Renal cortical epithelial cell (primary cell): ENCODE measurements at places on chromosomes 1 and 21.
A peak's percentile ranks its signal among the peaks of the same experiment; 100 is the strongest.

- DNase-seq = no peak
Observed at GRCh38 chr1:206411321-206411720, 59.0 kb upstream of the IKBKE start.

DNA sequence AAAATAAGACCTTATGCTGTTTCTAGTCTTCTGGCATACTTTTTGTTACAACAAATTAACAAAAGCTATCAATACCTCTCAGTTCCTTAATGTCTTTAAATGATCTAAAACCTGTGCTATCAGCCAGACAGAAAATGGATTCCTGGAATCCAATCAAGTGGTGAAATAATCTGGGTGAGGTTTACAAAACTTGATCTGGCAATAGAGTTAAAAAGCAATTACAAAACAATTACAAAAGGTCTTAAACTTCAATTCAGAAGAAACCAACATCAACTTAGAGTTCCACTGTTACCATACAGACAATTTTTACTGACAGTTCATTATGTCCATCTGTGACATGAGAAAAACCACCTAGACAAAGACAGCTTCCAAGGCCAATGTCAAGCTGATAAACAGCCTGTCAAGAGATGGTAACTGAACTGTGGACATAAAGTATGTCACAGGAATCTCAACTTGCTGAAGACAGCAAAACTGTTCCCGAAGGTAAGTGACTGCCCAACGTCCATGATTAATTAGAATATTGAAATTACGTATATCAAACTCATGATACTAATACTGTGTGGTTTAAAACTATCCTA lies 17.4 kb downstream of the ZZZ3 start:
- DNase-seq = peak; percentile 37

DNA sequence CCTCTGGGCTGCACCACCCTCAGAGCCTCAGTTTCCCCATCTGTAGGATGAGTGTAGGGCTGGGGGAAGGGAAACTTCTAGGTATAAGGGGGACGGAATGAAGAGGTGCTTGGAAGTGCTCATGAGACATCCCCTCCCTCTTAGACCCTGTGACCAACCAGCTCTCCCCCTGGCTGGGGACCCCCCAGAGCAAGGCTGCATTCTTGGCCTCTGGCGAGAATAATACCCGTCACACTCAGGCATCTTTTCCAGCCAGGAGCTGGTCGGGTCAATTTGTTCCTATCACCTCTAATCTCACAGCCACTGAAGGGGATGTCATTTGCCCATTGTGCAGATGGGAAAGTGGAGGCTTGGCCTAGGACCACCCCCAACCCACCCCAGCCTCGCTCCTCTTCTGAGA lies 443.0 kb downstream of the PTPRU start:
- DNase-seq = no peak

GRCh38 chr1:201904579-201904978 lies 15.9 kb downstream of the SHISA4 start:
- peak; percentile 73 for DNase-seq

- DNase-seq = no peak
Observed at GRCh38 chr1:25609921-25610320, 6.7 kb upstream of the MAN1C1 start.

- no peak for DNase-seq
Observed at GRCh38 chr1:212980123-212980785, 29.9 kb downstream of the VASH2 start.

GRCh38 chr1:234372011-234372757 lies 1.1 kb upstream of the COA6 start:
- no peak for DNase-seq

GRCh38 chr1:86950712-86951419 lies 36.4 kb downstream of the HS2ST1 start:
- no peak for DNase-seq

- no peak for DNase-seq
Observed at GRCh38 chr1:38029081-38029681, 16.6 kb downstream of the UTP11 start.

GRCh38 chr1:65572701-65573421 lies 152.4 kb downstream of the LEPR start:
- DNase-seq = no peak

DNA sequence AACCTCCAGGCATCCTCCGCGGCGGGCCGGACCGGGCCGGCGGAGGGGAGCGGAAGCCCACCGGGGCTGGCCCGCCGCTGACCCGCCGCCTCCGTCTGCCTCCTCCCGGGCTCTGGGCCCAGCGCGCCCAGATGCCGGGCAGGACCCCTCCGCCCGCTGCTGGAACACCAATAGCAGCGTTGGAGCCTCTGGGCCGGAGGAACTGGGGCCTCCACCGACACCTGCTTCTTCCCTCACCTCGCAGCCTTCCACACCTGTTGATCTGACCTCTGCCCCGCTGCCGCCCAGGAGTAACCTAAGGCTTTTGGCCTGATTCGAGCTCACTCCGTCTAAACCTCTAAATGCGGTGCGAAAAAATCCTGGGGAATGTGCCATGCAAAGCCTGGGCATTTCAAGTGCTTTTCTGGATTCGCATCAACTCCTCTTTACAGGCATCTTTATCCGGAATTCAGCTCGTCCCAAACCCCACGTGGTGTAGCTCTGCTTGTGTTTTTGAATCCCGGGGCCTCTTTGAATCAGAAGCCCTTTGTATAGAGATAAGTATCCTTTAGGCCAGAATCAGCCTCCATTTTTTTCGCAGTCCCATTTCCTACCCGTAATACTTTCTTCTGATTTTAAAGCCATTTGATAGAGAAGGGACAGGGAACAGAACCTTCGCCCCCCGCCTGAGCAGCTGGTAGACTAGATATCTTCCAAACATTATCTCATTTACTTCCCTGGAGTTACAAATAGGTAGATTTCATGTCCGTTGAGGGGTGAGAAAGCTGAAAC lies 680 bp upstream of the CNN3 start:
- DNase-seq = peak; percentile 54

DNA sequence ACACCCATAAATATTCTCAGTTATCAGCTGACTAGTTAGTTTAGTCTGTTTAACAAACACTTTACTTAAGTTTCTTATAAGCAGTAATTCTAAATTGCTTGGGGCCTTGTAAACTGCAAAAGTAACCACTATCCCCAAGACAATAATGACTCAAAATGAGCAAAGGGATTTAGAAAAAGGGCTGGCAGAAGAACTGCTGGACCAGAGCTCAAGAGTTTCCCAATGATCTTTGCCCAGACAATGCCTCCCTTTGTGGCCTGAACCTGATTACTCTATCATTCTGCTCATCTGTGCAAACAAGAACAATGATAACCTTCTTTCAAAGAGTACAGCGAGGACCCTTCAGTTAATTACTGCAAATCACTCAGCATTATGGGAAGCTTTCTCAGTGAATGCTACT lies 123.5 kb downstream of the TIAM1 start:
- peak; percentile 39 for DNase-seq

DNA sequence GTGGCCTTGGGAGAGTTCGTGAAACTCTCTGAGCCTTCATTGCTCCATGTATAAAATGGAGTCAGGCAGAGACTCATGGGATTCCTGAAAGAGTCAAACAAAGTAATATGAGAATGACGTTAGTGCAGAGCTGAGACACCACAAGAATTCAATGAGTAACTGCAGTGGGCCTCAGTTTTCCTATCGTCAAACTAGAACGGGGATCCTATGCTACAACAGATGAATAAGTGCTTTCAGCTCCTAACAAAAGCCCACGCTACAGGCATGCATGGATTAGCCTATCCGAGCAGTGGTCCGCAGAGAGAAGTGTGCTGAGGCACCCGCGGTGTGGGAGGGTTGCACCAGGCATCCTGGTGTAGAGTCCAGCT lies 124.7 kb downstream of the SYF2 start:
- DNase-seq = no peak

DNA sequence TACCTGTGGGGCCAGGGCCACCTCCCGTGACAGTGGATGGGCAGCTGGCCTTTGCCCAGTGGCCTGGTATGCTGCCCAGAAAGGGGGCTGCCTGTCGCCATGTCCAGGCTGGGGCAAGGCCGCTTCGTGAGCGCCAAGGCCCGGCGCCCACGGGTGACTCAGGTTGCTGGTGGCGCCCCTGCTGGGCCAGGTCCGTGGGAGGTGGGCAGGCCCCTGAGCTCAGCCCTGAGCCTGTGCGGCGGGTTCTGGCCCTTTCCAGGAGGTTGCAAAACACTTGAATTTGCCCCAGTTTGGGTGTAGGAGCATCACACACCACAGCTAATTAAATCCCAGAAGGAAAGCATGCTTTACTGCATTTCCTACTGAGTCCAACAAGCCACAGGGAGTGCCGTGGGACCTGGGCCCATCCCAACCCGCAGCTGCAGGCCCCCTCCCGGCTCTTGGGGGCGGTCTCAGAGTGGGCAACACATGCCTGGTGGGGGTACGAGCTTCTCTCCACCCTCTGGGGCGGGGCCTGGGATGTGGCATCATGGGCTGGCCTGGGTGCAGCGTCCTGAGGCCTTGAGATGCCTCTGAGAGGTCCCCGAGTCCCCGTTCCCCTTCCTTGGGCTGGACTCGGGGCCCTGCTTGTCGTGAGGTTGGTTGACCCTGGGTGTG lies 159.8 kb downstream of the PEX14 start:
- no peak for DNase-seq

DNA sequence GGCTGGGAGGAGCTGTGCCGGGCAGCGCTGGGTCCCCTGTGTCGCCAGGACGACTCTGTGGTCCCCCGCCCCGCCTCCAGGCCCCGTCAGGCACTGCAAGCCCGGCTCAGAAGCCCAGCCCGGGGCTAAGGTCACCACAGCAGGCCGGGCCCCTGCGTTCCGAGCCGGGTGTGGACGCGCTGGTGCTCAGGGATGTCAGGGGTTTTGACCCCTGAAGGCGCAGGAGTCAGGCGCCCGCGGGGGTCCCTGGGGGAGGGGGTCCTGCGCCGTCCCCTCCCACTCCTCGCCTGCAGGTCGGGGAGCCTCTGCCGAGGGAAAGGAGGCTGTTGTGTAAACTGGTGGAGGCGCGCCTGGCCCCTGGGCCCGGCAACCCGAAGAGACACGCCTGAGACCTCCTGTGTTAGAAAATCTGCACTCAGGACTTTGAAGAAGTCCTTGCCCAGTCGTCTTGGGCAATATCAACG lies 23.7 kb upstream of the TMEM54 start:
- no peak for DNase-seq

DNA sequence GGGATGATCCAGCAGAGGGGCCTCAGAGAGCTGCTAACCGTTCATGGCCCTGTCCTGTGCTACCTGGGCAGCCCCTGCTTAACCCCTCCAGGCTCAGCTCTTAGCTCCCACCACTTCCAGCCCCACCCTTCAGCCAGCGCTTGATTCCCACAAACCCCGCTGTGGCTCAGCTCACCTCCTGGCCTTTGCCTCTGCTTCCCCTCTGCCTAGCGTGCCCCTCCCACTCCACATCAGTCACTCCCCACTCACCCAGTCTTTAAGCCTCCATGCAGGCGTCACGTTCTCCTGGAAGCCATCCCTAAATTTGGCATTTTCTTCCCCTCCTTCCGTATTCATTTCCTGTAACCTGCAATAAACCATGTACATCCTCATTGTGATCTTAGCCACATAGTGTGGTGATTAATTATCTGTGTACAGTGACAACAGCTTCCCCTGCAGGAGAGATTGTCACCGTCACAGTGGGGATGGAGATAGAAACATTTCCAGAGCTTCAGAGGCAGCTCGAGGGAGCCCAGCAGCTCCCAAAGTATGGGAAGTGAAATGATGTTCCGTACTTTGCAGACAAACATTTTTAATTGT lies 65.5 kb downstream of the EPHB2 start:
- no peak for DNase-seq

- DNase-seq = no peak
Observed at GRCh38 chr1:202072211-202072765, 50.4 kb upstream of the GPR37L1 start.

DNA sequence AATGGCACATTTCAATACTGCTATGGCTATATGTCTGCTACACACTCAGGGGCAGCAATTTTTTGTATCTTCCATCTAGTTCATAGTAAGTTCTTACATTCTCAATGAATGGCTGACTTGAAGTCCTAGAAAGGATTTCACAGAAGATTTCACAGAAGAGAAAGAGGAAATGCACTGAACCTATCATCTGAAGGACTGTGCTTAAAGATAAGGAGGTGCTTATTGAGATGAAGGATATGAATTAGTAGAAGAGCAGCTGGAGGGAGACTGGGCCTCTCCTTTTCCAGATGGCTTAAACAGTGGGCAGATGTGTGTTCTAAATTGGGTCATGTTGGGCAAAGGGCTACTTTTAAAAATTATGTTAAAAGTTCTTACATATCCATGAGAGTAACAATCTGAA lies 14.6 kb downstream of the ADAR start:
- DNase-seq = no peak

GRCh38 chr1:224189561-224189960 lies 6.5 kb downstream of the DEGS1 start:
- no peak for DNase-seq

- no peak for DNase-seq
Observed at GRCh38 chr1:47627471-47628370, 189.9 kb downstream of the FOXD2 start.

GRCh38 chr1:26690576-26691031 lies 5.2 kb upstream of the ARID1A start:
- no peak for DNase-seq

DNA sequence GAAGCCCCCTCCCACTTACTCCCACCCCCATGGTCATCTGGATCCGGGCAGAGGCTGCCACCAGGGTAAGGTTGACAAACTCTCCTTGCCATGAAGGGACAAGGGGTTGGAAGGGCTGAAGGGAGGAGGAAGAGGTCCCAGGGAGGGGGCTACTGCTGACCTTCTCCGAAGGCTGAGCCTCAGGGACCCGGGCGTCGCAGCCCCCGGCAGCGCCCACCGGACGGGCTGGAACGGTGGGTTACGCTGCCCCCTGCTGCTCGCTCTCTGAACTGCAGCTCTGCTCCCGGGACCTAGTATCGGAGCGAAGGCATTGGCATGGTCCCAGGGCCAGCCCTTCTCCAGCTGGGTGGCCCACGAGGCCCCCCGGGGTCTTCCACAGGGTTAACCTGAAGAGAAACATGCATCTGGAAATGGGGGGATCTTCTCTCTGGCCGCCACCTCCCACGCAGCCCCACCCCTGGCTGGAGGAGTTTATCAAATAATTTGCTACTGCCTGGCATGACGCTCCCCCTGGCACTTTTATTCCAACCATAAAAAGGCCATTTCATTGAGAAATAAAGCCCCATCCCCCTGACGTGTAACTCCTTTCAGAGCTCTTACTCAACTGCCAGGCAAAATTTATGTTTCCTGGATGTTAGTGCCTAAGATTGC lies 70.4 kb upstream of the TARDBP start:
- peak; percentile 60 for DNase-seq

DNA sequence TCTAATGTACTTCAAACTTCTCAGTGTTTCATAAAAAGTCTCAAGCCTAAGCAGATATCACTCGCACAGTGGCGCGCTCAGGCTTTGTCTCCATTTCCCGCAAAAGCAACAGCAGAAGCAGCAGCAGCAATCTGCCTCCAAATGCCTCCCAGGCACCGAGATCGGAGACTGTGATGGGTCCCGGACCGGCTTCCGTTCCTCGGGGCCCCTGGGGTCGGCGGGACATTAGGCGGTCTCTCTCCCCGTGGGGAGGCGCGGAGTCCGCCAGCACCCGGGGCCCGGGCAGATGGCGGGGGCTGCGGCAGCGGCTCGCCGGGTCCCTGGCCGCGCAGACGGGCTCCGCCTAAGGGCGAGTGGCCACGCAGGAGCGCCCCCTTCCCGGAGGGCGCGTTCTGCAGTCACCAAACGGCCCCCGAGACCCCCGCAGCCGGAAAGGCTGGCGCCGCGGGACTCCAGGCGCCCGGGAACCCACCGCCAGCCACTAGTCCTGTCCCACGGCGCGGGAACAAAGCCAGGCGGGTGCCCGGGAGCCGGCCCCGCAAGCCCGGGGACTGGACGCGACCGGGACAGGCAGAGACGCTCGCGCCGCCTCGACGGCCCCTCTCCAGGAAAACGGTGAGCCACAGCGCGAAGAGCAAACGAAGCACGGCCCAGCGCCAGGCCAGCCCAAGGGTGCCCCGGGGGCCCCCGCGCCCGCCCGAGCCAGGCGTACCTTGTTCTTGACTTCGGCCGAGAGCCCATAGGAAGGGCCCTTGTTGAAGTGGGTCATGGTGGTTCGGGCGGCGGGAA lies 590 bp downstream of the CNN3 start:
- DNase-seq = no peak
